ENCODE measurements at places on chromosomes 11 and 22.

DNA sequence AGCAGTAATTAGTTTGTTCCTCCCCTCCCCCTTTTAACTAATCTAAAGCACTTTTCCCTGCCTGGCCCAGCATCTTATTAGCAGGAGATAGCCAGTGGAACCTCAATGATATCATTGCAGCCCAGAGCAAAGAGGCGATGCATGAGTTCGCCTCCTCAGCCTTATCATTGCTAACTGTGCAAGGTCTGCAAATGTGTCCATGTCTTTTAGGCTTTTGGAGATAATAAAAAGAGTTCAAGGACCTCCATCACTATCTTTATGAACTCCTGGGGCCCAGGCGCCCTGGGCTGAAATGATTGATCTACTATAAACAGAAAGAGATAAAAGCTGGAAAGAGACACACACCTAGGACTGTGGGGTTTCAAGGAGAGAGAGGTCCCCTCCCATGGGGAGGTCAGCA lies 124.2 kb upstream of the TBCEL start:
- no peak for DNase-seq

GRCh38 chr22:42962295-42963230 lies 52.4 kb downstream of the PACSIN2 start:
- DNase-seq = no peak

DNA sequence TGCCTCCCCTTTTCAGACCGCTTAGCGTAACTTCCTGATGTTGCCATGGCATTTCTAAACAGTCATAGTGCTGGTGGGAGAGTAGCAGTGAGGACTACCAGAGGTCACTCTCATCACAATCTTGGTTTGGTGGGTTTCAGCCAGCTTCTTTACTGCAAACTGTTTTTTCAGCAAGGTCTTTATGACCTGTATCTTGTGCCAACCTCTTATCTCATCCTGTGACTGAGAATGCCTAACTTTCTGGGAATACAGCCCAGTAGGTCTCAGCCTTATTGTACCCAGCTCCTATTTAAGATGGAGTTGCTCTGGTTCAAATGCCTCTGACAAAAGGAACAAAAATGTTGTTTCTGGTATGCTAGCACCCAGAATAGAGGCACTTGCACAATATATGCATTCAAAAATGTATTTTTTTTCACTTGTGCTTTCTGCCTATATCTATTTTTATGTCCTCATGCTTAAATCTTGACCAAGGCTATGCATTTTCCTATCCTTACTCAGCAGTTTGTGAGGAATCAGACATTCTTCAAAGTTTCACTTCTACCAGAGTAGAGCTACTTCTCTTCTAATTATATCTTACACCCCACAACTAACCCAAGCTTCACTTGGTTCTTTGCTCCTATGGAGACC lies 16.1 kb upstream of the OR51M1 start:
- no peak for DNase-seq

GRCh38 chr11:14645015-14645912 lies 1.7 kb downstream of the PDE3B start:
- no peak for DNase-seq

- DNase-seq = no peak
These were observed 11.6 kb upstream of the MTFP1 start for GRCh38 chr22:30413745-30414524.

DNA sequence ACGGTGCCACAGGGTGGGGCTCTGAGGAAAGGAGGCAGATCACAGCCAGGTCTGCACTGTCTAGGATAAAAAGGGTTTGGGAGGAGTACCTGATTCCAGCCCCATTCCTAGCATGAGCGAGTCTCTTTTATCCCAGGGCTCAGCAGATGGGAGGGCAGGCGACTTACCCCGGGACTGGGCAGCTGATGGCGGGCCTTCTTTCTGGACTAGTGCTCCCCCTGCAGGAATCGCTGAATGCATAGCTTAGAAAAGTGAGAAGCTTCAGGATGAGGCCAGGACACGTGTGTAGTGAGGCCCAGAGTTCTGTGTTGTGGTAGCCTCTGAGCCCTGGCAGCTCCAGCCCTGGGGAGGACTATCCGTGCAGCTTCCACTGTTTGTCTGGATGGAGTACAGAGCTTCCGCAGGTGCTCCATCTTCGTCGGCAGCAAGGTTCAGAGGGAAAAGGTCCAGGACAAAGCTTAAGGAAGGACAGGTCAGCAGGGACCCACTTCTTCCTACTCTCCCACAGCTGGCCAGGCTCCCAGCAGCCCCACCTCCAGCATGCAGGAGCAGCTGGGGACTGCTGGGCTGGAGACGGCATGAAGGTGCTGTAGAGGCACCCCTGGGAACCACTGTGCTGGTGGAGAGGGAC lies 30.4 kb downstream of the COMMD9 start:
- peak; percentile 33 for DNase-seq

GRCh38 chr11:131802440-131803115 lies 432.2 kb downstream of the NTM start:
- no peak for DNase-seq

DNA sequence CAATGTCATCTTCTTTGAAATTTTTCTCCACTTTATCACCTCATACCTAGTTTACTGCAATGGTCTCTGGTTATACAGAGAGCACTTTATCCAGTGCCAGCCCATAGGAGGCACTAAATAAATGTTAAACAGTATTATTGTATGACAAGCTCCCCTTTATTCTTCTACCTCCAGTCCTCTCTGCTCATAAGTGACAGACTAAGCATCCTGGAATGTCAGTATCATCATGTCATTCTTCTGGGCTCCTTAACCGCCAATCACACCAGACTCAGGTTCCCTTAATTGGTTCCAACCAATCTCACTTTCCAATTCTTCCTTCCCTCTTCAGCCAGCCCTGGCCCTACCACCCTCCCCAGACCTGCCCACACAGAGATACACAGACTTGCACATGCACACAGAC lies 93.1 kb downstream of the RPL27A start:
- no peak for DNase-seq

DNA sequence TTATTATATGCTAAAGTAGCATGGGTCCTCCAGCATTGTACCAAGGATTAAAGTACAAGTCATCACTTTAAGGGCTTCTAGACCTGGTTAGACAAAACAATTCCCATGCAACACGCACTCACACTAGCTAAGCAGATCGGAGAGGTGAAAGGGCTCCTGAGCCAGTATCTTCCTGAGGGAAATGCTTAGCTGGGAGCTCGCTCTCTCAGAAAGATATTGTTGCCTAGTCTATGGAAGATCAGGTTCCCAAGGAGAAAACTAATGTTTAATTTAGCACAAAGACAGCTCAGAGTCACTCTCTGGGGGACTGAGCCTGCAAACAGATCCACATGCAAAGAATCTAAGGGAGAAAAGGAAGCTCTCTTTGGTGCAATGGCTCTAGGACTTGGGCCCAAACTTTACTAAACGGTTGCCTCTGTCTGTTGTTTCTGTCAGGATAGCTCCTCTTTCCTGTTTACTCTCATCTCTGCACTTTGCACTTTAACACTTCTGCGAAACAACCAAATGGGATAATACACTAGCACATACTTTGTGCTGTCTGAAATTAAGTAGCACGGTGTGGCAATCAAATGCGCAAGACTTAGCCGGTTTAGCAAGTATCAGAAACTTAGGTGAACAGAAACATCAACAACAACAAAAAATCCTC lies 10.7 kb downstream of the MAML2 start:
- DNase-seq = no peak

GRCh38 chr11:61162092-61162941 lies 1.1 kb upstream of the VPS37C start:
- DNase-seq = no peak

DNA sequence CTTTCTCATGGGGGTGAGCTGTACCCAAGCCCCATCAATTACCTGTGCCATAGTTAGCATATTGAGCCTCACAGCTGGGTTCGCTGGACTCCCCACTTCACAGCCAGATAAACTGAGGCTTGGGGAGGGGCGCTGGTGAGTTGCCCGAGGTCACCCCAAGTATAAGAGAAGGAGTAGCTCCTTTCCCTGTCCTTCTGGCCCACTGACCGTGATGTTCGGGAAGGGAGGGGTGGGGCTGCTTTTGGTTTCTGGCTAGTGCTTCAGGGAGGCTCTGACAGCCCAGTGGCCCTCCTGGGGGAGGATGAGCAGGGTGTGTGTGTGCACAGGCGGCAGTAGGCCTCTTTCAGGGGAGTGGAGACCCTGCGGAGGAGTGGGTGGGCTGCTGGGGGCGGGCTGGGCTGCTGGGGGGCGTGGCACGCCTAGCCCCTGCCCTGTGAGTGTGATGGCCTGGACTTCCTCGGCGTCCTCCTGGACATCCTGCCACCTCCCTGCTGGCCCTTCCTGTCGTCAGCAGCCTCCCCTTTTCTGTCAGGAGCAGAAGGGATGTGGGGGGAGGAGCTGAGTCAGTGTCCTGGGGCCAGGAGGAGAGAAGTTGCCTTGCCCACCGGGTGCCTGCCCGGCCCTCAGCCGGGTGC lies 50.3 kb downstream of the TRIOBP start:
- DNase-seq = no peak

DNA sequence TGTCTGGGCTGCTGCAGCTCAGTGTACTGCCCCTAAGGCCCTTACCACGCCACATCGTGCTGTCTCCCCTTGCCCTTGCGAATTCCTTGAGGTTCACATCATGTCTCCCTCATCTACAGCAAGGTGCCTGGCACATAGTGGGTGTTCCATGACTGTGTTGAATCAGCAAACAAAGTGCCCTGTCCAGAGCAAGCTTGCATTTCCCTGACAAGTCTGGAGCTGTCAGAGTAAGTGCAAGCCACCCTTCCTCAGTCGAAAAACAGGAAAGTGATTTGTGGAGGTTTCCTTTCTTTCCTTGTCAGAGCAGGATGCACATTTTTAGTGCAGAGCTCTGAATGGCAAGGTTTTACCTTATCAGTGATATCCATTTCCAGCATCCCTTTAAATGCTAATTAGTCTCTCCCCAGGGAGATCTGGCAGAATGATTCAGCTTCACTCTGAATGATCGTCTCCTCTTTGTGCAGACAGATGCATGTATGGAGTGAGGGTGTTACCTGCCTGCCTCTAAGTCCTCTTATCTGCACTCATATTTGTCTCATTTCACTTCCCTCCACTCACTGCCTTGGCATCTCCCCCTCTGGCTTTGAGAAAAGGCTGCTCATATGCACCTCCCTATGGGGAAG lies 331.2 kb downstream of the TMEM135 start:
- DNase-seq = no peak

DNA sequence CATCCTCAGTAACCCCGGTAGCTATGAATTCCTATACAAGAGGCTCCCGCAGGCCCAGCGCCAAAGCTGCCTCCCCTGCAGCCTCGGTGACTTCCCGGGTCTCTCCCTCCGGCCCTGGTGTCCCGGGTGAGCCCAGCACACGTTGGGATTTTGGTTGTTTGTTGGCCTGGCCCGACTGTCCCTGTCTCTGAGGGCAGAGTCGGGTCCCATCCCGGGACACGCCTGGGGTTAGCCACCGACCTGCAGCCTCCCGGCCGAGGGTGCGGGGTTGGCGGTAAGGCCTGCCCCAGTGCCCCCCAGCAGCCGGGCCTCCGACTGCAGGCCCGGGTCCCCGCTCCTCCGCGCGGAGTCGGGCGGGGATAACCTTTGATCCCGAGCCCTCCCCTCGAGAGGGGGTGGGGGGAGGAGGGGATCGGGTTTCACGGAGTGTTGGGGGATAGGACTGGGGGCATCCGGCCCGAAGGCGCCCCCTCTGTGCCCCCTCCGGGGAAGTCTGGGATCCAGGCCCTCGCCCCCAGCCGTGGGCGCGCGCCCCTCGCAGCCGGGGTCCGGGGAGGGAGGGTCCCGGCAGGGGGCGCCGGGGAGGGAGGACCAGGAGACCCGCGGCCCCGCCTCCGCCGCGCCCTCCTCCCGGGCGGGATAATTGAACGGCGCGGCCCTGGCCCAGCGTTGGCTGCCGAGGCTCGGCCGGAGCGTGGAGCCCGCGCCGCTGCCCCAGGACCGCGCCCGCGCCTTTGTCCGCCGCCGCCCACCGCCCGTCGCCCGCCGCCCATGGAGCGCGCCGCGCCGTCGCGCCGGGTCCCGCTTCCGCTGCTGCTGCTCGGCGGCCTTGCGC lies at the start of gene FBLN1:
Gene FBLN1, plus strand, starts transcription at position 669 of the 835 bp plus-strand sequence. Its CDS starts 103 bp downstream, at position 772.
- no peak for DNase-seq

GRCh38 chr11:16632295-16633200 lies 105.9 kb upstream of the C11orf58 start:
- DNase-seq = no peak

GRCh38 chr11:59283825-59284772 lies 71.4 kb upstream of the MPEG1 start:
- peak; percentile 3 for DNase-seq

DNA sequence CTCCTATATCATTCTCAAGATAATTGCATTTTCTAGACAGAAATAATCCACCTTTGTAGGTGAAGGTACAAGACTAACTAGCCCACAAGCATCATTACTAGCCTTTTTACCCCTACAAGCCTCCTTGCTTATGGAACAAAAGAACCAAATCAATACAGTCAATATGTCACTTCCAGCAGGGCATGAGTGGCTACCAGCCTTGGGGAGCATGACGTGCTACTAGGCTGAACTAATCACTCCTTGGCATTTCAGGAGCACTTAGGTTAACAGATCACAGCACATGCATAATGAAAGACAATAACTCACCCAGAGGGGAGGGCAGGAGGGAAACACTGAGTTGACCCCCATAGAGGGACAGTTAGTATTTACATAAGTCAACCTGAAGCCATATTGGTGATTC lies 2.7 kb downstream of the DRD2 start:
- no peak for DNase-seq
